ENCODE measurements at places on chromosomes 5 and 9.

GRCh38 chr5:76402886-76403765 is at the start of gene IQGAP2:
TSS of gene IQGAP2 (plus strand) at chr5:76403285. CDS start at chr5:76403546, 261 bp downstream.
- peak; percentile 54 for DNase-seq

DNA sequence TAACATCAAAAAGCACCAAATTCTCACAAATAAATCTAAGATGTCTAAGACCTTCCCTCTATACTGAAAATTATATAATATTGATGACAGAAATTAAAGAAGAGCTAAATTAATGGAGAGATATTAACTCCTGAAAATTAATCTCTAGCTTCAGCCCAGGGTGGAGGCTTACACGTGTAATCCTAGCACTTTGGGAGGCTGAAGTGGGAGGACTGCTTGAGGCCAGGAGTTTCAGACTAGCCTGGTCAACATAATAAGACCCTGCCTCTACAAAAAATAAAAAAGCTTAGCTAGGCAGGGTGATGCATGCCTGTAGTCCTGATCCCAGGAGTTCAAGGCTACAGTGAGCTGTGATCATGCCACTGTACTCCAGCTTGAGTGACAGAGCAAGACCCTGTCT is 39.6 kb upstream of the ANKRD34B start:
- DNase-seq = no peak

DNA sequence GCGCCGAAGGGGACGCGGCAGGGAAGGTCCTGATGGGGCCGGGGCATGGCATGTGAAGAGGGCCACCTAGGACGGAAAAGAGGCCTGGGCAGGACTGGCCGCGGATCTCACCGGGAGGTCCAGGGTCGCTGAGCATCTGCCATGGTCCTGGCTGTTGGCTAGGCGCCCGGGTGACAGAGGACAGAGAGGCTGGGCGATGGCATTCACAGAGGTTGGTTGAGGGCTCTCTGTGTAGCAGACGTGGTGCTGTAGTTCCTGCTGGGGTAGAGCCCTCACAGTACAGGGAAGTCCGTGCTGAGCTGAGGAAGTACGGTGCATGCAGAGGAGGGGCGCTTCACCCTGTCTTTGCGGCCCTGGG is 427 bp downstream of the PCYOX1L start:
- DNase-seq = no peak

DNA sequence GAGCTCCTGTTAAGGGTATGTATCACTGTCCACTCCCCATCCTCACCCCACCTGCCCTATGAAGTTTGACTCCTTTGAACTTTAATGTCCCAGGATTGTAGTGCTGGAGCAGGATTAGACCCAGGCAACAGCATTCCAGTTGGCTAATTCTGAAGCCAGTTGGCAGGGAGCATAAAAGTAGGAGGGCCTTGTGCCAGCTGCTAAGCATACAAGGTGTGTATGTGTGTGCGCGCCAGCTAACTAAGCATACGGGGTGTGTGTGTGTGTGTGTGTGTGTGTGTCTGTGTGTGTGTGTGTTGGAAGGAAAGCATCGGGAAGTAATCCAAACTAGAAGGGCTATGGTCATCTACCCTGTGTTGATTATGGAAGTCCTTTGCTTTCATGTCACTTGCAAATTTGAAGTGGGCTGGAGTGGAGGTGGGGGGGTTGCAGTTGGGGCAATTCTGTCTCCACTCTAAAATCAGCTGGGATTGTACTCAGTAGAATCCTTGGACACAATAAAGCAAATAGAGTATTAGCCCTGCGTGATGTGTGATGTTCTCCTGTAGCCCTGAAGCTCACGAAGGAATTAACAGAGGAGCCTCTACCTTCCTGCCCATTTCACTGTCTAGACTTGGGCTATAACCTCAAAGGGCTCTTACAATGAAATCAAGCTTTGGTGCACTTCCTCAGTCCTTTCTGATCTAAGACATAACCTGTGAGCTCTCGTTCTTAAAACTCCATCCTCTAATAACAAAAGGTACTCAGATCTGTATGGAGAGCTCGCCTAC is 26.9 kb downstream of the HMGCR start:
- DNase-seq = no peak

All from esophagus squamous epithelium (tissue), 5 donors.